Activated T-cell treated with anti-CD3 and anti-CD28 coated beads for 1 hour (primary cell): ENCODE measurements at places on chromosomes 13 and 19.

- DNase-seq = no peak
Measured at GRCh38 chr13:73167028-73167820, 108.4 kb downstream of the KLF5 start.

GRCh38 chr19:39405958-39406655 is 540 bp upstream of the ZFP36 start:
- DNase-seq = peak; percentile 93

DNA sequence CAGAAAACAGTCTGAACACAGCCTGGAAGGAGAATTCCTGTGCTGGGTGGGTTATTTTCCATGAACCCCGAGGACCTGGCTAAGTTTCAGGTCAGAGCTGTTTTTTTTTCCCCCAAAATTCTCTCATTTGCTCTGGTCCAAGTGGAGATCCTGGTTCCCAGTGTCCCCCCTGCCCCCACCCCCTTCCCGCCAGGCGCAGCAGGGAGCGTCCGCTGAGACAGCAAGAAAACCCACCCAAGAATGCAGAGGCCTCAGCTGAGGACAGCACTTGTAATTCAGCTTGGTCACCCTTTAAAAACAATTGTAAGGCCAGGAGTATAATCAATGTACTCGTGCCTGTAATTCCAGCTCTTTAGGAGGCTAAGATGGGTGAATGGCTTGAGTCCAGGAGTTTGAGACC is 11.4 kb upstream of the TSPAN16 start:
- DNase-seq = no peak

DNA sequence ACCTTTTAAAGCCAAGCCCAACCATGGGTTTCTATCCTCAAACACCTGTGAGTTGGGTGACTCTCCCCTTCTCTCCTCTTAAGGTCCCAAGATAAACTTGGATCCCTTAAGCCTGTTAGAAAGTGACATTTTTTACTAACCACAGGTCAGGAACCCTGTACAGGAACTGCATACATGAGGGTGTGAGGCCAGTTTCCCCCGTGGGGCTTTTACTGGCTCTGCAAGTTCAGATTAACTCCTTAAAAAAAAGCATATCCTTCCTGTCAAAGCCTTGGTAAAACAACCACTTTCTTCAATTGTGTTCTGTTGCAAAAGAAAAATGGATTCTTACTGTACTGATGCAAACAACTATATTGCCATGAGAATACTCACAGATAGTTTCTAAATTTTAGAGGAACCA is 2638.7 kb upstream of the PCDH20 start:
- no peak for DNase-seq

DNA sequence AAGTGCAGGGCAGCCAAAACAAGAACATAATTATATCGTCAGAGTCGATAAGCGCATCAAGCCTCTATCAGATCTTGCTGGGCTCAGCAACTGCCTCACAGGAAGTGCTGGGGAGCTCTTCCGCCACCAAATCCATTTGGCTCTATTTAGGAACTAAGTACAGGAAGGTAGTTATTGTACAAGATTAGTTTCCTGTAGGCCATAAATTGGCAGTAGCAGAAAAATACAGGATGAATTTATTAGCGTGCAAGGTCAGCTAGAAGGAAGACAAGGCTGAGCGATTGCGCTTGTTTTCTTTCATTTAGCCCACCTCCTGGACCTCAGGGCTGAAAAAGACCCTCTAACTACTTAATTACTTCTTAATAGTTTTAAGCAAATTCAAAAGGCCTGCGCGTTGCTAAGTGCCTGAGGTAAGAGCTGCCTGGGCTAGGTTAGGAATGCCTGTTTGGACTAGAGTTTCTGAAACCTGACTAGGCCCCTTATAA is 118.5 kb downstream of the IRS2 start:
- no peak for DNase-seq

- no peak for DNase-seq
Measured at GRCh38 chr19:14566712-14567077, 5.2 kb downstream of the NDUFB7 start.

DNA sequence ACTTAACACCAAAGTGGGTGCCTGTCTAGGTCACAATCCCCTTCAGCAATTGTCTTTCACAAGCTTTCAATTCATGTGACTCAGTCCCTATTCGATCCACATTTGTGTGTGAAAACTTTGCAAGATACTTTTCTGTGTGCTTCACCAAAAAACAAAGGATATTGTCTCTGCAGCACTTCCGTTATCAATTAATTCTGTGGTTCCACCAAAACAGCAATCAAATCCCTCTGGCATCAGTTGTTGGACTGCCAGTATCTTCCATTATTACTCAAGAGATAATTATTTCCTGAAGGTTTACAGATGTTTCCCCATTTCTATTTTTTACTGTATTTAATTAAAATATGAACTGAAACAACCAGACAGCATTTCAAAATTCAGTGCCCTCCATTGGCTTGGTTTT is 481.4 kb downstream of the SUCLA2 start:
- DNase-seq = no peak

- DNase-seq = no peak
Measured at GRCh38 chr13:110664673-110665072, 41.2 kb downstream of the CARS2 start.

DNA sequence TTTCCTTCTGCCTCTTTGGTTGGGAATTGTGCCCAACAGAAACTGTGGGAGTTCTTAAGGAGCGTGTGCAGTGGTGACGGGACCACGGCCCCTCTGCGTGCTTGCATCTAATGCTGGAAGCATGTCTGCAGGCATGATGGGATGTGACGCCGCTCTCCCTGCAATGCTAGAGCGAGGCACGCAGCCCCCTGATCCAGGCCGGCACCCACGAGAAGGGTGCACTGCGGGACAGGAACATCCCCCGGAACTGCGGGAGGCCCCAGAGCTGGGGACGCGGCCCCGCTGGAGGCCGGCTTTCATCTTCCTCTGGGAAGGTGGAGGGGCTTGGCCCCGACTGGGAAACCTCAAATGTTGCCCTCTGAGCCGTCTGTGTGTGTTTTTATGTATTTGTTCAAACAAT is 32.7 kb downstream of the TMEM255B start:
- DNase-seq = no peak

GRCh38 chr19:38852231-38853044 is 2.7 kb upstream of the HNRNPL start:
- DNase-seq = peak; percentile 39

GRCh38 chr13:41639237-41639904 is 182.0 kb downstream of the RGCC start:
- no peak for DNase-seq

- DNase-seq = peak; percentile 53
Measured at GRCh38 chr13:27830010-27830409, 37.7 kb downstream of the GSX1 start.

- no peak for DNase-seq
Measured at GRCh38 chr19:32208060-32208459, 137.3 kb upstream of the ZNF507 start.

- DNase-seq = no peak
Measured at GRCh38 chr13:48531416-48532255, 1.2 kb downstream of the RCBTB2 start.

DNA sequence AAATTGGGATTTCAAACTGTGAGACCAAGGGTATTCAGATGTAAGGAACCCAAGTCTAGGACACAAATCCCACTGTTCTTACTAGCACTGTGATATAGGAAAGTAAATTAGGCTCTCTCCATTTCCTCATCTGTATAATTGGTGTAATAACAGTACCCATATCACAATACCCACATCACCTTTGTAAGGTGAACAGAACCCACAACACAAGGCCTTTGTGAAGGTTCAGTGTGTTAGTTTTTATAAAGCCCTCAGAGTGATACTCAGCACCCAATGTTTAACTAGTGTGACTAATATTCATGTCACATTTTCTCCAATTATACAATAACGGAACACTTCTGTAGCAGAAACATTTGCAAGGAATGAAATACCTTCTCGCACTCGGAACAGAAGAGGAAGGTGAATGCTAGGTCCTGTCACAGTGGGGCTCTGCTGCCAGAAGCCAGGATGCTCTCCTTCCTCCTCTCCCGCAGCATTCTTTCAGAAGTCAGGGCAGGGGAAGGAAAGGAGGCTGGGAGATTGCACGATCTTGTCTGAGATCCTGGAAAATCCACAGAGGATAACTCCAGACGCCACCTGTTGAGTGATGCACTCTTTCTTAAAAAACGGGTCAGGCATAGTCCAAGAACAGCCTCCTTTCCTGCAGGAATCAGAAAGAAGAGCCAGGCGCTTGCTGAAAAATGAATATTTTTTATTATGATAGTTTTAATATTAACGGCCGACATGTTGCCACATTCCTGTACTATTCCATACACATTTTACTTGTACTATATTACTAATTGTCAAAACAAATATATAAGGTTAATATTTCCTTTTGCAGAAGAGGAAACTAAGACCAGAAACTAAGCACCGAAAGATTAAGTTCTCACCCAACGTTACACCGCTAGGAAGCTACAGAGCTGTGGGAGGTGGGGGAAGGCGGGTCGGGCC is 762 bp downstream of the ZNF45 start:
- DNase-seq = no peak

DNA sequence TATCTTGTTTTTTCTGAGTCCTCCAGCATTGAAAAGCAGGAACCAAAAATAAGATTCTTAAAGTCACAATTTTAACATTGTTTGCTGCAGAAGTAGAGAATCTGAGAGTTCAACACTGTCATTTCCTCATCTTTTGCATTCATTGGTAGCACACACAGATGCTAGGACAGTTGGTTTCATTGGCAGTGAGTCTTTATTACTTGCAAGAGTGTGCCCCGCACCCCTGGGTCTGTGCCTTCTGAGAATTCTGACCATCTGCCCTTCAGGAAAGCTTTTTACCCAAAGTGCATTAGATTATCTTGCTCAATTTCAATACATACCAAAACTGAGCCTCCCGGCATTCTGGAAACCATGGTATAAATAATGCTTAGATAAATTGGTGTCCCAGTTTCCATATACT is 247.7 kb upstream of the SLITRK1 start:
- no peak for DNase-seq

DNA sequence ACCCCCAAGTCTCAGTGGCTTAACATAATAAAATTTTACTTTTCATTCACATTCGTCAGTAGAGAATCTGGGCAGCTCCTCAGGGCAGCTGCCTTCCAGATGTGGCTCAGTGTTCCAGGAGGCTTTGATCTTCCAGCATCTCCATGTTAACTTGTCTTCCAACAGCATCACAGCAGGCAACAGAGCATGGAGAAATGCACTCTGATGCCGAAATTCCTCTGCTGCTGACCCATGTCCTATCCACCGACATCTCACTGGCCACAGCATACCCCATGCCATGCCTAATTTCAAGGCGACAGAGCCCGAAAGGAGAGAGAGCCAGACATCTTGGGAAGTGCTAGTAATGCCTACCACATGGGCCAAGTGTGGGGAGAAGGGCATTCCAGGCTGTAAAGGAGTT is 64.9 kb upstream of the MEDAG start:
- DNase-seq = no peak

DNA sequence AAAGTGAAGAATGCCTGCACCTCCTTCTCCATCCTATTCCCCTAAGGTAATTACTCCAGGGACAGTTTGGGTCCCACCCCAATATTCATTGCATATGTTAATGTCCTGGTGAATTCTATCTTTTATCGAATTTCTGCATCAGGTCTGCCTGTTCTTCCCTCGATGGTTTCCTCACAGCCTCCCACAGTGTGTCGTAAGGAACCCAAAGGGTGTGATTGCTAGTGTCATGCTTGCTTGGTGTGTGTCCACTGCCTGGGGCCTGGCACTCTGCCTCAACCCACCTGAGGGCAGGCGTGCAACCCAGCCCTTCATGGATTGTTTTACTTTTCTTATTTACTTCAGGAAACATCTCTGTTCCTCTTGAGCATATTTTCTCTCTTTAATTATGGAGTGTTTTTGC is 60.2 kb upstream of the CYSLTR2 start:
- no peak for DNase-seq

GRCh38 chr13:109226631-109227030 is 559.8 kb downstream of the IRS2 start:
- no peak for DNase-seq

- DNase-seq = no peak
Measured at GRCh38 chr19:45939792-45940514, 25.4 kb upstream of the NANOS2 start.

DNA sequence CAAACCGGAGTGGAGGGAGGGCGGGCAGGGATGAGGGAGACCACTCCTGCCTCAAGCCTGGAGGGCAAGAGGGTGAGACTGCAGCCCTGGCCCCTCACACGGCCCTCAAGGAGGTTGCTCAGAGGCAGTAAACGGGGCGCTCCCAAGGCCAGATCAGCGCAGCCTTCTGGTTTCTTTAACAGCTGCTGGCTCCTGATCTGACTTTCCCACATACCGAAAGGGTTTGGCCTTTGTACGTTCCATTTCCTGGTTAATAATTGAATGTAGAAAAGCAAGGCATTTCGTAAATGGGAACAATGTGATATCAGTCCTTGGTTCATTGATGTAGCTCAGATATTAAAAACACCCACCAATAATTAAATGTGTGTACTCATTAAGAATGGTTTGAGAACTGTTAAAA is 71.5 kb downstream of the GGACT start:
- DNase-seq = no peak

GRCh38 chr13:59829690-59830089 is 334.0 kb downstream of the DIAPH3 start:
- no peak for DNase-seq

GRCh38 chr19:4319067-4319718 is 14.8 kb downstream of the FSD1 start:
- DNase-seq = no peak

GRCh38 chr19:38219221-38219620 is 4.8 kb downstream of the DPF1 start:
- DNase-seq = no peak

DNA sequence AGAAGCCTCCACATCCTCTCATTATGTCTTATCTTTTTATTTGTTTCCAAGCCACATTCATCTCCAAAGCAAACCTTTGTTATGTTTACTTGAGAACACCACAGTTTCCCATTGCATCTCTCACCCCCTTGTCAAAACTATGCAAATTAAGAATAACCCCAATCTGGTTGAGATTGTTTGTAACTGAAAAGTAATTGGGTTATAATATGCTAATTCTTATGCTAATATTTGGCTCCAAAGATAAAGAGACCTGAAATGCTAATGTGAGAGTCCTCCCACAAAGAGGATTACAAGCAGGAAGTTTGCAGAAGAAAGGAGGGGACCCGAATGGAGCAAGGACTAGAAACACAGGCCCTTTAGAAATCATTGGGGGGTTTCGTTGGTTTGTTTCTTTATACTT is 92.9 kb upstream of the UBL3 start:
- no peak for DNase-seq

GRCh38 chr13:57716295-57716694 is 84.8 kb downstream of the PCDH17 start:
- DNase-seq = no peak

- DNase-seq = no peak
Measured at GRCh38 chr13:101150998-101151397, 265.3 kb downstream of the NALCN start.

DNA sequence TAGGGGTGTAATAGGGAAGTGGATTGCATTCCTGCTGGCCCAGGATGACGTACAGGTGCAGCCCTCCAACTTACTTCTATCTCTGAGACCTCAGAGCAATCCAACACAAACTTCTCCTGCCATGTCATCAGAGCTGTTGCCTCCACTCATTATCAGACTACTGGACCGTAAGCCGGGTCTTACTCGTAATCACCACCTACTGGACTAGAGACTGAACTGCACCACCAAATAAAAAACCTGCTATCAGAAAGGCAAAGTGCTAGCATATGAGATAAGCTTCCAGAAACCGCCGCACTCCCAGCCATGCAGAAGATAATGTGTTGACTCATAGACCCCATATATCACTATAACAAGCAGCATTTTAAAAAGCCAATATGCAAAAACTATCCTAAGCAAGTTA is 102.0 kb downstream of the SLITRK1 start:
- no peak for DNase-seq

GRCh38 chr19:18396471-18397241 is 766 bp downstream of the LRRC25 start:
- no peak for DNase-seq
